ENCODE measurements at places on chromosomes 5 and 9.

- DNase-seq = no peak
Measured at GRCh38 chr9:116327701-116328405, 174.3 kb downstream of the PAPPA start.

- DNase-seq = no peak
Measured at GRCh38 chr5:124310453-124310852, 436.0 kb downstream of the ZNF608 start.

GRCh38 chr9:13332571-13332970, 53.1 kb upstream of the MPDZ start:
- no peak for DNase-seq

GRCh38 chr5:40503439-40503838, 176.3 kb upstream of the PTGER4 start:
- DNase-seq = no peak

DNA sequence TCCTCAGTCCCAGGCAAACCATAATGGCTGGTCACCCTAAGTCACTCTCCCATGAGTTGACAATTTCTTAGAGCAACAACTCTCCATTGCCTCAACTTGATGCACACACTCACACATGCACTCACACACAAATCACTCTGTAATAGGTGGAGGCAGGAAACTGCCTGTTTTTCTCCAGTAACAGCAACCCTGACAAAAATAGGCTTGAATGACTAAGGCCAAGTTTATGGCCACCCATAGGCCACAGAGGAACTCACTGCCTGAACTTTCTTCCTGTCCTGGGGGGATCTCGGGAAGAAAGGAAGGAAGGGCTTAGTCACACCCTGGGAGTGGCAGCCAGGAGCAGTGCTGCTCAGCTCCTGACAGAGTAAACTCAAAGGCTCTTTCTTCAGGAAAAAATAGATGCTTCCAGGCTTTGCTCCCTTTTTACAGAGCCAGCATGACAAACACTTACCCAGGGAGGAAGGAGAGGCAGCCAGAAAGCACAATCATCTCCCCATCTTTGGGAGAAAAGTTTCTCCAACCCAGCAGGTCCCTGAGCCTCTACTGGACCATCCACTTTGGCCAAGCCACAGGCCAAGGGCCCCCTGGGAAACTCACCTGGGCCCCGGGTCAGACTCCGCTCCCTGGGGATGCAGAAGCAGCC, 368 bp downstream of the SH3TC2 start:
- DNase-seq = no peak

DNA sequence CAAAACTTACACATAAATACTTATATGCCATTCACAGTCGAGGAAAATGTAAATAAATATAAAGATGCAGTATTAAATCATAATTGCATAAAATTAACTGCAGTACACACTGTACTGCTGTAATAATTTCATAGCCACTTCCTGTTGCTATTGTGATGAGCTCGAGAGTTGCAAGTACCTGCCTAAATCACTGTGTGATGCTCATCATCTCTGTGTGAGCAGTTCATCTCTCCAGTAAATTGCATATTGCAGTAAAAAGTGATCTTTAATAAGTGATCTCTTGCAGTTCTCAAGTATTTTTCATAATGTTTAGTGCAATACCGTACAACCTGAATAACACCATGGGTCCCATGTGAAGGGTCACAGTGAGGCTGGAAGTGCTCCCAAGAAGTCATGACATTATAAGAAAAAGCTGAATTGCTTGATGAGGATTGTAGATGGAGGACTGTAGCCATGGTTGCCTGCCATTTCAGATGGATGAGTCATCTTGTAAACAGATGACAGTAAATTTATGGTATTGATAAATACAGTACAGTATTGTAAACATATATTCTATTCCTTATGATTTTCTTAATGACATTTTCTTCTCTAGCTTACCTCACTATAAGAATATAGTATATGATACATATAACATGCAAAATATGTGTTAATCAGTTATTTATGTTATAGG, 34.9 kb downstream of the SYK start:
- DNase-seq = no peak

DNA sequence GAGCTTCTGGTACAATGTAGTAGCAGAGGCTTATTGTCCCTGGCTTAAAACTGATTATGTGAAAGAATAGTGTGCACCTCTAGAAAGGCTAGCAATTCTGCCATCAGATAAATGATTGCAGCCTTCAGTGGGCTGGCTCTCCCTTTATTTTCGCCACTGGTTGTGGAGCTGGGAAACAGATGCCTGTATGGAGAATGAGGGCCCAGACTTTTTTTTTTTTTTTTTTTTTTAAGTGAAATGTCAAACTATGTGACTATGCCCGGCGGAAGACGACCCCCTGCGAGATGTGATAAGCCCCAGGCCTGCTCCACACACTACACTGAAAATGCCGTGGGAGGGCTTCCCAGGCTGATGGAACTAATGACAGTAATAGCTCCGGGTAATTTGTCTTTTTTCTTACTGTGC, 28.7 kb downstream of the ISL1 start:
- no peak for DNase-seq

DNA sequence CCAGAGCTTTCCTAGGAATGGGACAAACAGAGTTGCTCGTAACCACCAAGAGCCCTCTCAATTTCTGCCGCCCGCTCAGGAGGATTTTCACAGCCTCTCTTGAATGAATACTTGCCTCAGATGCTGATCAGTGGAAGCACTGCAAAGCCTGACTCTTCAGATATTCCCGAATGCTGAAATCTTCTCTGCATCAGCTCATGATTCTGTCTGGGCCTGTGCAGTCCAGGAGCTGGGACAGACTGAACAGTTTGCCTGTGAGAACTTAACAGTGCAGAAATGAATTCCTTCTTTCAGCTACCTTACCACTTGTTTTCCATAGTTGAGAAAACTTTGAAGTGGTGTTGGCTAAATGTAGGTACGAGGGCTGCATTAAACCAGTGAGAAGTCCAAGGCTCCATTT, 17.1 kb downstream of the ZNF462 start:
- DNase-seq = no peak

DNA sequence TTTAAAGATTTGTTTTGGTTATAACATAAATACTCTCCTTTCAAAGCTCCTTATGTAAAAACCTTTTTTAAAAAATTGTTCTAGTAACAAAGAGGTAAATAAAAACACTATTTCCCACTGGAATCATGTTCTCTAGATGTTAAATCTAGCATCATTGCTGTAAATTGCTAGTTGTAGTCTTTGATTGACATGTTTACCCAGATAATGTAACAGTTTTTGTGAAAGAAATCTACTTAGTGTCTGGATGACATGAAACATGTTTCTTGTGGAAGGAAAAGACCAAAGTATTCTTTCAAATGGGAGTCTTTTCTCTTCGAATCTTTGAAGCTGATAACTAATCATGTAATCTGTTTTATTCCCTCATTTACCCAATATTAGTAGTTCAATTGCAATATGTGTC, 1565.9 kb upstream of the WWC1 start:
- no peak for DNase-seq

GRCh38 chr5:6667648-6668047, 34.4 kb downstream of the SRD5A1 start:
- DNase-seq = no peak
